ENCODE measurements at places on chromosomes 5 and 9. TPM values are rescaled to one million over a fixed set of nuclear protein-coding genes. Genes with fewer than 3 reads are reported as not detected.

The PGM5 gene
- not detected for total RNA-seq

The FAM221B gene
- total RNA-seq = not detected

The TRIM7 gene
- 2.9 TPM for total RNA-seq

DNA sequence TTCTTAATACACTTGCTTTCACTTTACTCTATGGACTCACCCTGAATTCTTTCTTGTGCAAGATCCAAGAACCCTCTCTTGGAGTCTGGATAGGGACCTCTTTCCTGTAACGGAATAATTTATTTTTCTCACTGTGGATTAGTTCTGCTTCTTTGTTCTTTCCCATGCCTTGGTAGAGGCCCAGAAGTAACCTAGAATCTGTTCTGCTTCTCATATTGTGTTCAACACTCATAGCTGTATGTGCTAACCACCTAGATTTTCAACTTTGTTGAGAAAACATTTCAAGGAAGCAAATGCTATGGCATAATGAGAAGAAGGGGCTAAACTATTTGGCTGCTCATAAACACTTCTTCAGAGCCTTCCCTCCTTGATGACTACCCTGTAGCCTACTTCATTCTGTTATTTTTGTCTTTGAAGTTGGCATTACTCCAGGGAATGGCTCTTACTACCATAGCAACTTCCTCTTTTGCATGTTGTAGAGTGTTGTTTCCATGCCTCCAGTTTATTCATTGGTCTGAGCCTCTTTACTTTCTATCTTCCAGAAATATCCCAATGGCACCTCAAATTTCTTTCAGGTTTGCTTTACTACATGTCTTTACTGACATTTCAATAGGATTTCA, 74.3 kb downstream of the KIAA0825 start:
- DNase-seq = no peak

DNA sequence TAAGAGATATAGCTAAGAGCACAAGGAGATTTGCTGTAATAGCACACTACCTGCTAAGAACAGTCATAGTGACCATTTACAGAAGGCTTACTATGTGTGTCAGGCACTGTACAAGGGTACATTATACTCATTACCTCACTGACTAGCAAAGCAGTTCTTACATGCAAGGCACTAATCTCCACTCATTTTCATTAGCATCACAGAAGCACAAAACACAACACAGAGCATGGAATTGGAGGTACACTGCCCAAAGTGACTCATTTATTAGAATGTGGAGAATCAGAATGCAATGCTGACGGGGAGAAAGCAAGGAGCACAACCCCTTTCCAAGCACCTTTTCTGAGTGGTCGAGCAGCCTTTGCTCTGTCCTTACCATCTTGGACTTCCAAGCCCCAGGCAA, 169.7 kb downstream of the ENTREP1 start:
- no peak for DNase-seq

- no peak for DNase-seq
These were observed 28.7 kb downstream of the RAD1 start for GRCh38 chr5:34886392-34887119.

DNA sequence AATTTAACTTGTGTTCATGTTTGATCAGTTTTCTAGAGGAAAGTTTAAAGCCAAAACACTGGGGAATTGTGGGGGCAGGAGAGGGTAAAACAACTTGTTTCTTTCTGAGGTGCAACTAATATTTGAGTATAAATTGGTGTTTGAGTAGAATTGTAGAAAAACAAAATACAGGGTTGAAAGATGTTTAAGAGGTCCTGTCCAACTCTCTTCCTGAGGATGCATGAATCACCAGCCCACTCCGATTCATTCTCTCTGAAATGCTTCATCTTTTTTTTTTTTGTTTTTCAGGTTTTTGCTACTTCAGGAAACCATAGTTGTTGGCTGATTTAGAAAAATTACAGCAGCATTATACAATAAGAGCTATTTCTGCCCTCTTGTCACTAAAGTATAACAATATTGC, 42.4 kb upstream of the TMC1 start:
- DNase-seq = no peak

GRCh38 chr5:67181648-67182221, 14.9 kb downstream of the CD180 start:
- no peak for DNase-seq

- DNase-seq = no peak
These were observed 123.4 kb downstream of the BASP1 start for GRCh38 chr5:17340819-17341218.

GRCh38 chr9:107142896-107143603, 140.0 kb upstream of the RAD23B start:
- DNase-seq = no peak

Measured in activated T-cell treated with anti-CD3 and anti-CD28 coated beads, Interleukin-2, amount 50 U/mL, for 72 hours (primary cell).